ENCODE measurements at places on chromosomes 7 and 10.
A peak's percentile ranks its signal among the peaks of the same experiment; 100 is the strongest.

DNA sequence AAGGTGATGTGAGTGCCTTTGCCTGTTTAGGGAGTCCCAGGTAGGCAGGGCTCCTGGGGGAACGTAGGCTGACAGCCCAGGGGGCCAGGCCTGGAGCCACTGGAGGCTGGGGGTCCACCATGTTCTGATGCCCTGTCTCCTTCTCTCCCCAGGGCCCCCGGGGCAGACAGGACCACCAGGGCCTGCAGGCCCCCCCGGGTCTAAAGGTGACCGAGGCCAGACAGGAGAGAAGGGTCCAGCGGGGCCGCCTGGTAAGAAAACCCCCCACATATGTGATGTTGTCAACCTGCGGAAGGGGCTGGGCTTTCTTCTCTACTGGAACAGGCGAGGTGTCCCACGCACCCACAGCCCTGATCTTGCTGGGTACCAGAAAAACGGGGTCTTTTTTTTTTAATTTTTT, 85.2 kb downstream of the MYL10 start:
- no peak for DNase-seq

GRCh38 chr10:121284936-121285335, 313.3 kb downstream of the FGFR2 start:
- DNase-seq: no peak

- peak; percentile 23 for DNase-seq
These were observed 69.8 kb downstream of the HDAC9 start for GRCh38 chr7:18565337-18565736.

DNA sequence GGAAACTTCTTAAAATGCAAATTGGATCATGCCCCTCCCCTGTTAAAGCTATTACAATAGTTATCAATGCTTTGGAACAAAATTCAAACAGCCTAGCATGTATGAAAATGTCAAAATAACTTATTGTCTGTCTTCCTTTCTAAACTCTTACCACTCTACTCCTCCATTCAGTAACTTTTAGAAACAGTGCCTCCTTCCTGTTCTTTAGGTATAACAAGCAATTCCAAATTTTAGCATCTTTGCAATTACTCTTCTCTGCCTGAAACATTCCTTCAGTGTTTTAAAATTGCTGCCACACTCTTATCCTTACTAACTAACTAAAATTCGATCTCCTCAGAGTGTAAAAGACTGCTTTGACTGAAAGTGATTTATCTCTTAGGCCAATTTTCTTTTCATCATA, 660.4 kb upstream of the LRRTM3 start:
- DNase-seq: no peak

DNA sequence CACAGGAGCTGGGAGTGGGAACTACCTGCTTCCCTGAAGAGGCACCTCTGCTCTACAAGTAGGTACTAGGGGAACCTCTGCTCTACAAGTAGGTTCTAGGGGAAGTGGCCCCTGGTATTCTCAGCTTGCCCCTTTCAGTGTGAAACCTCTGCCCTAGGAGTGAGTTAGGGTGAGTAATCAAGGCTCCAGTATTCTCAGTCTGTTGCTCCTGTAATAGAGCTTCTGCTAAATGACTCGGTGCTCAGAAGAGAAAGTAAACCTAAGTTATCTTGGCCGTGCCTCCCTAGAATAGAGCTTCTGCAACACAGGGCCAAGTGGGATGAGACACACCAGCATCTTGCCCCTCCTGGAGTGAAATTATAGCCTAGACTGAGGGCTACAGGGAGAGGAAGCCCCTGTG, 13.4 kb upstream of the RASSF4 start:
- no peak for DNase-seq

DNA sequence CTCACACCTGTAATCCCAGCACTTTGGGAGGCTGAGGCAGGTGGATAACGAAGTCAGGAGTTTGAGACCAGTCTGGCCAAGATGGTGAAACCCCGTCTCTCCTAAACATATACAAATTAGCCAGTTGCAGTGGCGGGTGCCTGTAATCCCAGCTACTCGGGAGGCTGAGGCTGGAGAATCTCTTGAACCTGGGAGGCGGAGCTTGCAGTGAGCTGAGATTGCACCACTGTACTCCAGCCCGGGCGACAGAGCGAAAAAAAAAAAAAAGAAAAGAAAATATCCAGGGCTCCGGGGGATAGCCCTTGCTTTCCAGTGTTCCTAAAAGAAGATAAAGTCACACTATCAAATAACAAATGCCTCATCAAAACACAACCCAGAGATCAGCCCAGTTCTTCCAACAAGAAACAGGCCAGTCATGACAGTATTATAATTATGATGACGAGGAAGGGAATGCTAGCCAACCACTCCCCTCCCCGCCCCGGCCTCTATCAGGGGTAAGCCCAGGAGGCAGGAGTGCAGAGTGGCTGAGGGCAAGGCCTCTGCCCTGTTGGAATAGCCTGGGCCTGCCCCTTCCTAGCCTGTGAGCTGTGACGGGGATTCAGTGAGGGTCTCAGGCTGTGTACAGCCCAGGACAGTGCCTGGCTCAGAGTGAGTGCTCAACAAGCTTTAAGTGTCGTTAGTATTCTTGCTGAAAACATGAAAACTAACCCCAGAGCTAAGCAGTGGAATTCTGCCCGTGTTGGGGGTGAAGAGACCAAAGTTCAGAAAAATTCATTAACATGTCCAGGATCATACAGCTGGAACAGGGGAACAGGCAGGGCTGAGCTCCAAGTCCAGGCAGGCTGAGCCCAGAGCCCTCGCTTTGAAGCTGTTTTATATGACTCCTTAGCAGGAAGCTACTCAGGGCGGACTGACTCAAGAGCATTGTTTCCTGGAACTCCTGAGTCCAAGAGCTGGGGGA, 54.3 kb downstream of the FAM241B start:
- DNase-seq: peak; percentile 66

DNA sequence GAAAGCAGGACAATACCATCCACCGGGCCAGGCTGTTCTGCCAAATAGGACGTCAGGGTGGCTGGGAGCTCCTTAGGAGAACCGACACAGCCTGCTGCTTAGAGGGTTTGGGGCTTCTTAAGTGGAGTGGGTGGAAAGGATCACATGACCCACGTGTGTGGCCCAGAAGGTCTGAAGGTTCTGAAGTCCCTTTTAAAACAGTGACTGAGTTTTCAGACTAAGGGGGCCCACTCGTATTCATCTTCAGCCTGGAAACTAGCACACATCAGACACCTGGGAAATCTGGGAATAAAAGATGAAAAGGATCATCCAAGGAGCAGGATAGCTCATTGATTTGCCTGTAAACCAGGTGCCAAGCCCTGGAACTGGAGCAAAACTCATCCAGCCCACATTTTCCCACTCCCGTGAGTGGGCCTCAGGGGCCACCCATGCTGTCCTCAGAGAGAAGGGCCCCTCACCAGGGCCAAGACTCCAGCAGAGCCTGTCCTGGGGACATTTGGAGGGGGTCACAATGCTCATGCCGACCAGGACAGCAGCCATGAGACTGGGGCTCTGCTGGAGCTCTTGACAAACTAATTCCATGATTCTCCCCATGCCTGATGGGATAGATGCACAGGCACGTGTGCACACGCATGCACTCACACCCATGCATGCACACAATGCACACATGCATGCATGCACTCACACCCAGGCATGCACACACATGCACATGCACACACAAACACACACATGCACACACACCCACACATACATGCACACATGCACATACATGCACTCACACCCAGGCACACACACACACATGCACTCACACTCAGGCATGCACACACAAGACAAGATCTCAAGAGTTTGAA, 168.8 kb upstream of the PPP2R2D start:
- no peak for DNase-seq

DNA sequence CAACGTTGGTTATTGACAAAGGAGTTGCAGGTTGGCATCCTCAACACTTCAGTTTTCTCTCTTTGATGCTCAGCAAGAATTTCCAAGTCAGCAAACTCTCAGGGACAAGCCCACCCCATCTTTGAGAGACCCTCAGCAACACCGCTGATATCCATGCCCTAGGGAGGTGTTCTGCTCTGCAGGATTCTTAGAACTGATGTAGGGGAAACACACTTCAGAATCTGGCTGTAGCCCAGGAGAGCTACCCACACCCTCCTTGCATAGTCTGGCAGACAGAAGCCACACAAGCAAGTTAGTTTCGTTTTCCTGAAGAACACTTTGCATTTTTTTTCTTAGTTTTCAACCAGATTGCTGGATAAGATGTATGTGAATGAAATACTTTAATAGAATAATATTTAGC, 822 bp downstream of the SAMD9L start:
- DNase-seq: peak; percentile 63

DNA sequence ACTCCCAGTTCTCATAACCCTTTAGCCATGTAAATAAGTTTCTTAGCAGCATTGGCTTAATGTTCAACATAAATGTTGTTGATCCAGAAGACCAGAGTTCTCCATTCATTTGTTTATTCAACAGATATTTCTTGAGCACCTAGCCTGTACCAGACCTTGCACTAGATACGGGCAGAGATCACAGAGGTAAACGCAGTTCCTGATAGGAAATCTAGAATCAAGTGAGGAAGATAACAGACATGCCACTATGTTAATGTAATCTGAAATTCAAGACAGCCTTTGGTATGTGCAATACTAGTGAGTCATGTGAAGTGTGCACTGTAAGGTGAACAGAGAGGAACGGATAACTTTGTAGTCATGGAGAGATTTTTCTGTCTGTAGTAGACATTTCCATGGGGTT, 3.0 kb downstream of the BUB3 start:
- DNase-seq: peak; percentile 45

- no peak for DNase-seq
These were observed 8.8 kb downstream of the CUX1 start for GRCh38 chr7:101826081-101826835.

DNA sequence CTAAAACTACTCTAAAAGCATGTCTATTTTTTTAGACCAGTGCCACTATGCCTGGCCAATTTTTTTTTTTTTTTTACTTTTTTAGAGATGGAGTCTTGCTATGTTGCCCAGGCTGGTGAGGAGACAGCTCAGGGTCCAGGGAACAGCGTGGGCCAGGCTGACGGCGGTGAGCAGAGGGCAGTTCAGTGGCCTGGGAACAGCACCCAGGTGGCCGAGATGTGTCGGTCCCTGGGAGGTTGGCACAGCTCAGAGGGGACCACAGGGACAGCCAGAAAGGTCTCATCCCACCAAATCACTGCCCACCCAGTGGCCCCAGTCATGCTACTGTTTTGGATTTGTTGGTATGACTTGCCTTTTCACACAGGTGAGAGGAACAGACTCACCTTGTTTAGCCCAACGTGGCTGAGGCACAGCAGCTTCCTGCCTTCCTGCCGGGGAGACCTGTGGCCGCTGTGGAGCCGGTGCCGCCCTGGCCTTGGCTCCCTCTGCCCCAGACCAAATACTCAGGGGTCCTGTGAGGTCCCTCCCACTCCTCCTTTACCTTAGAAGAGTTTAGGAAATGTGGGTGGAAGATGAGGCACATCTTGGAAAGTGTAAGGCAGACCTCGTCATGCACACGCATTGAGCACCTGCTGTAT, 109.6 kb downstream of the PTPRE start:
- no peak for DNase-seq

DNA sequence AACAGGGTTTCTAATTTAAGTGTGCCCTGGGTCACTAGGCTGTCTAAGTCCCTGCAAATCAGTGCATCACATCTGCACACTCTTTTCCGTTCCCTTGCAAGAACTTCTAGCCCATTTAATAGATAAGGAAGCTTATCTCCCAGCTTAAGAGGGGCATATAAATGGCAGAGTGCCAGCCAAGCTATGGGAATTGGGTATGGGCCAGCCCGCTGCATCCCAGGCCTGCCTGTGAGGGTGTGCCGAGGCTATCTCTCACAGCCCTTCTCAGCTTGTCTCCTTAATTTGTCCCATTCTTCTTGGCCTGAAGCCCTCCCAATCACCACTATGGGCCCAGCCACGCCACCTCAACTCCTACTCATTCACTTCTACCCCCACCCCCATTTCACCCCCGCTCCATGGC, 14.7 kb downstream of the AQP1 start:
- no peak for DNase-seq

- no peak for DNase-seq
These were observed 184.2 kb downstream of the GPAM start for GRCh38 chr10:111999205-111999914.

- DNase-seq: peak; percentile 90
These were observed 438.8 kb downstream of the HTR7 start for GRCh38 chr10:90418869-90419652.

GRCh38 chr10:11913079-11913641, 90.0 kb downstream of the PROSER2 start:
- DNase-seq: no peak

DNA sequence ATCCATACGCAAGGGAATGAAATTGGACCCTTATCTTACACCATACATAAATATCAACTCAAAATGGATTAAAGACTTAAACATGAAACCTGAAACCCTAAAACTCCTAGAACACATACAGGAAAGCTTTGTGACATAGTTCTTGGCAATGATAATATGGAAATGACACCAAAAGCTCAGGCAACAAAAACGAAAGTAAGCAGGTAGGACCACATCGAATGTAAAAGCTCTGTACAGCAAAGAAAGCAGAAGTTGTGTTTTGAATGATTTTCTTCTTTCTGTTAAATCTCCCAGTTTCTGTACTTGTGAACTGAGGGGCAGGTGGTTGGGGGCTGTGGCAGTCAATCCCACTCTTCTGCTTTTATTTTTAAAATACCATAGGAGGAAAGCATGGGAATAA, 368.4 kb upstream of the PODXL start:
- DNase-seq: no peak

DNA sequence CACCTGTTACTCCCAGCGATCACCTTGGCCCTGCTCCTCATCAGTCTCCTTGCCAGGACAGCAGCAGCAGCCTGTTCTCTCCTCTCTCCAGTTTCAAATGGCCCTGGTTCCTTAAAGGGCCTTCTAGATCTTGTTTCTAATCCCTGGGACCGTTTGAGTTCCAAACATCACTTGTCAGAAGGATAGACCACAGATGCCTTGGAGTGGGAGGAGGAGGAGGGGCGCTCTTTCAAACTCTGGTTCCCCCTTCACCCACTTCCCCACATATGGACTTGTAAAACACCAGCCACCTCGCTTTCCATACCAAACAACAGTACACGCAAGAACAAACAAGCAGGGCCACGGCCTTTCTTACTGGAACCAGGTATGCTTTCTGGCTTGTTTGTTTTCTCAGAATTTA, 104.8 kb downstream of the PLXNA4 start:
- no peak for DNase-seq

DNA sequence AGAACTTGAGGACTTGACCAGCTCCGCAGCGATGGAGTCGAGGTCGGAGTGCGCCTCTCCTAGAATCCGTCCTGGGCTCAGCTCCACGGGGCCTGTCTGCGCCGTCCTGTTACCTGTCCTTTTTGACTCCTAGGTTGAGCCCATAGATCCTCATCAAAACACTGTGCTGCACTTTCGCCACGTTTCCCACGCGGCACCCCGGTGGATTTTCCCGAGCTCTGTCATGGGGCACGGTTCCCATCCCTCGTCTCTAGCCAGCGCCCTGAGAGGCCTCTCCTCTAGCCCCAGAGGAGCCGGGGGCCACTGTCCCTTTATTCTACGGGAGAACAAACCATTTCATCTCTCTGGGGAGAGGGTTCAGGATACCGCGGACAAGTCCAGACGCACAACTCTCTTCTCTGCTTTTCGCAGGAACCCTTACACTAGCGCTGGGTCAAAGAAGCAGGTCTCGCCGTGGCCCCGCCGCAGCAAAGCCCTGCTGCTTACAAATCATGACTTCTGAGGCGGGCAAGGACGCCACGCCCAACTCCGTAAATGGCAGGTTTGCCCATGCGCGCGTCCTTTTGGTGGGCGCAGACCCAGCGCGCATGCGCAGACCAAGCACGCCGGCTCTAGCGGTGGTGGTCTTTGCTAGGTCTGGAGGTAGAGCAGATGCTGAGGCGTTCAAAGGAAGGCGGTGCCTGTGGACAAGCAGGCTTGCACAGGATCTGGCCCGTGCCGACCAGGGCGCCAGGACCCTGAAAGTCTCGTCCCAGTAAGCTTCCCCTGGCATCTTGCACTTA, 10.3 kb upstream of the ANKRD7 start:
- peak; percentile 84 for DNase-seq

- peak; percentile 85 for DNase-seq
These were observed 15.9 kb downstream of the FAM53B start for GRCh38 chr10:124728071-124728829.

Measured in fibroblast of pulmonary artery (primary cell).